ENCODE measurements at places on chromosomes 16 and 17.
A peak's percentile ranks its signal among the peaks of the same experiment; 100 is the strongest.

- no peak for DNase-seq
These were observed 33.7 kb downstream of the IQCK start for GRCh38 chr16:19751478-19752385.

- no peak for DNase-seq
These were observed 751 bp upstream of the FOXC2 start for GRCh38 chr16:86565644-86566511.

- DNase-seq, result no peak
These were observed 60.0 kb upstream of the CHMP6 start for GRCh38 chr17:80931421-80932265.

DNA sequence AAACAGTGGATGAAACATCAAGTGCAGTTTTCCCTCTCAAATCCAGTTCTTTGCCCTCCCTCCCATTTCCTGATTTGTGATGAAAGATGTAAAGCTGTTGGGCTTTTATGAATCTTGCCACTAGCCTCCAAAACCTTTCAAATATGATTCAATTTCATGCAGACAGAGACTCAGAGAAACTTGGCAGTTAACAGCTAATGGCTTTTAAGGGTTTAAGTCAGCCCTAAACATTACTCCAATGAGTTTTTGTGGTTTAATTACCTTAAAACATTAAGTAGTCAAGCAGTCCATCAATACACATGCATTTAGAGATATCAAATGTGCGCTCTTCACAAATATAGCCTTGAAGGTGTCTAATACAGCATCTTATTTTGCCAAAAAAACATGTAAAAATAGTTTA is 1594.0 kb upstream of the GOT2 start:
- DNase-seq, result no peak

DNA sequence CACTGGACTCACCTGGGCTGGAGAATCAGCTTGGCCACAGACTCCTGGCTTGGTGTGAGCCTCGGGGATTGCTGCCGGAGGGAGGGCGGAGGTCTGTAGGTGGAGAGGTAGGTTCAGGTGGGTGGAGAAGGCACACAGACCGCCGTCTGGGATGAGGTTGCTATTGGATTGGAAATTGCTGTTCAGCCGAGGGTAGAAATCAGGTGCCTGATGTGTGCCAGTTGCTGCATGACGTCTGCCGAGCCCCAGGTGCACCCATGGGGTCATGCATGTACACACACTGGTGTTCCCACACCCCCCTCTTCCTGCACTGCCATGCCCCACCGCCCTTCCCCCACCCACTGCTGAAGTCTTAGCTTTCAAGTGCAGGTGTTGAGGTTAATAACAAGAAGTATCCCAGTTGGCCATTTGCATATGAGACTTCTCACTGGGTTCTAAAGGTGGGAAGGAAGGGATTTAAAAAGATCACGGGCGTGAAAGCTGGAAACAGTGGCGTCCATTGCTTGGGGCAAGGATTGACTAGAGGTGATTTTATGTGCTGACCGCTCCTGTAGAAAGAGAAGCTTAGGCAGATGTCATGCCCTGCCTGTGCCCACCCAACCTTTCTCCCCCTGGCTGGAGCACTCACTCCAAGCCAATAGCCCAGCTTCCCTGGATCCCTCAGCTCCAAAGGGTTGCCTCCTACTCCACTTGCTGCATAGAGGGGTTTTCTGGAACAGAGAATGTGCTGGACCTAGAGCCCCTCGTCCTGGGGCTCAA is 193.6 kb downstream of the CCDC182 start:
- DNase-seq, result no peak

DNA sequence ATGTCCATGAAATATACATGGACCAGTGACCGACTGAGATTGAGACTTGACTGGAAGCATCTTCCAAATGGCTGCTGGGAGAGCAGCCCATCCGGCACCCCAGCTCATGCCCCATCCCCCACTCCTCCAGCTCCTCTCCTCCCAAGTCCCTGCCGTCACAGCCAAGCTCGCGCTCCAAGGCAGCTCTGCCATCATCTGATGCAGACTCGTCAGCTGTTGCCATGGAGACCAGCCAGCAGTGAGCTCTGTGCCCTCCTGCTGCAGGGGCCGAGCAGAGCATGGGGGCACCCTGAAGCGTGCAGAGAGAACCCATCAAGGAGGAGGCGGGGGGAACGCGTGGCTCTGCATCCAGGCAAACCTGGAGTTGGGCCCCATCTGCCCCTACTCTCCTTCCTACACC is 74.5 kb upstream of the TNRC6C start:
- no peak for DNase-seq

DNA sequence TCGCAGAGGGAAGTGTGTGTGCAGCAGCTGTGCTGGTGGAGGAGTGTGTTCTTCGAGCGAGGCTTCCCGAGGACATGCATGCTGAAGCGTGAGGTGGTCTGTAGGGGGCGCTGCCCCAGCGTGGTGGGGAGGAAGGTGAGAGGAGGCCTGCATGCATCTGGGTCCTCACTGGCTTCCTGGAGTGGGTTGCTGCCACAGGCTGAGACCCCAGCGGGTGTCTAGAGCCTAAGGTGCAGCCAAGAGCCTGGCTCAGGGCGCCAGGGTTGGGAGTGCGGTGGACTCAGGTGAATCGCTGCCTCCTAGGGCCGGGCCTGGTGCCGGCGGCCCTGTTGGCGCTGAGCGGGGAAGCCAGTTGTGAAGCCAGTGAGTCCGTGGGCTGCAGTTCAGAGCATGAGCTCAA is 7.5 kb upstream of the HSD3B7 start:
- no peak for DNase-seq

- no peak for DNase-seq
These were observed 24.6 kb upstream of the LRRC75A start for GRCh38 chr17:16516594-16517051.

DNA sequence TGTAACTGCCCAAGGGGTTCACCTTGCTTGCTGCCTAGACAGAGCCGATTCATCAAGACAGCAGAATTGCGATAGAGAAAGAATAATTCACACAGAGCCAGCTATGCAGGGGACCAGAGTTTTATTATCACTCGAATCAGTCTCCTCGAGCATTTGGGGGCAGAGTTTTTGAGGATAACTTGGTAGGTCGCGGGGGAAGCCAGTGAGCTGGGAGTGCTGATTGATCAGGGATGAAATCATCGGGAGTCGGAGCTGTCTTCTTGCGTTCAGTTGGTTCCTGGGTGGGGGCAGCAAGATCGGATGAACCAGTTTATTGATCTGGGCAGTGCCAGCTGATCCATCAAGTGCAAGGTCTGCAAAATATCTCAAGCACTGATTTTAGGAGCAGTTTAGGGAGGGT is 9.1 kb downstream of the ITGAM start:
- no peak for DNase-seq

GRCh38 chr17:80248894-80249710 is 11.6 kb upstream of the RNF213 start:
- DNase-seq, result no peak

GRCh38 chr16:7979448-7980132 is 610.7 kb downstream of the TMEM114 start:
- DNase-seq, result no peak

GRCh38 chr17:39816272-39816671 is 47.8 kb downstream of the IKZF3 start:
- DNase-seq, result no peak

GRCh38 chr17:81295031-81295675 is at the start of gene SLC38A10:
TSS of gene SLC38A10 (minus strand) at chr17:81295307. CDS start at chr17:81294921, 386 bp downstream.
- peak; percentile 81 for DNase-seq
